CD8-positive, alpha-beta T cell (primary cell): ENCODE measurements at places on chromosomes 13 and 19. TPM values are rescaled to one million over a fixed set of nuclear protein-coding genes. Genes with fewer than 3 reads are reported as not detected.

The FPR1 gene
- total RNA-seq, result not detected

The MYO1F gene
- 76.8 TPM for total RNA-seq

GRCh38 chr13:106372199-106373155 lies 163.0 kb downstream of the EFNB2 start:
- DNase-seq, result no peak

DNA sequence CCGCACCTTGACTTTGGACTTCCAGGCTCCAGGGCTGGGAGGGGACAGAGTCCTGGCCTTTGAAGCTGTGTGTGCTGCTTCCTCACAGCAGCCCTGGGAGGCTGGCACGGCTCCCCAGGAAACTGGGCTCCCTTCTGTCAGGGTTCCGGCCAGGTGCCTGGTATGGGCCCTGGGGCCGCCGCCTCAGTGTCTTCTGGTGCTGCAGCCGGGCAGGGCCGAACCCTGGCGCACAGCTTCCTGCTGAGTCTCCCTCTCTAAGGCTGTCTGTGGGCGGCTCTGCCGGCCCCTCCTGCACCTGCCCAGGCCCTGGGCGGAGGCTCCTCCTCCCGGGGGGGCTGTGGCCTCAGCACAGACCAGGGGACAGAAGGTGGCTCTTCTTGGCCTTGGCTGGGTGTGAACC lies 32.4 kb downstream of the GPX4 start:
- no peak for DNase-seq

- DNase-seq, result no peak
Observed at GRCh38 chr19:48444129-48444935, 1.5 kb upstream of the GRWD1 start.

The ZNF682 gene
- total RNA-seq, result 16.0 TPM
